ENCODE measurements at places on chromosomes 16 and 17. TPM values are rescaled to one million over a fixed set of nuclear protein-coding genes. Genes with fewer than 3 reads are reported as not detected.

DNA sequence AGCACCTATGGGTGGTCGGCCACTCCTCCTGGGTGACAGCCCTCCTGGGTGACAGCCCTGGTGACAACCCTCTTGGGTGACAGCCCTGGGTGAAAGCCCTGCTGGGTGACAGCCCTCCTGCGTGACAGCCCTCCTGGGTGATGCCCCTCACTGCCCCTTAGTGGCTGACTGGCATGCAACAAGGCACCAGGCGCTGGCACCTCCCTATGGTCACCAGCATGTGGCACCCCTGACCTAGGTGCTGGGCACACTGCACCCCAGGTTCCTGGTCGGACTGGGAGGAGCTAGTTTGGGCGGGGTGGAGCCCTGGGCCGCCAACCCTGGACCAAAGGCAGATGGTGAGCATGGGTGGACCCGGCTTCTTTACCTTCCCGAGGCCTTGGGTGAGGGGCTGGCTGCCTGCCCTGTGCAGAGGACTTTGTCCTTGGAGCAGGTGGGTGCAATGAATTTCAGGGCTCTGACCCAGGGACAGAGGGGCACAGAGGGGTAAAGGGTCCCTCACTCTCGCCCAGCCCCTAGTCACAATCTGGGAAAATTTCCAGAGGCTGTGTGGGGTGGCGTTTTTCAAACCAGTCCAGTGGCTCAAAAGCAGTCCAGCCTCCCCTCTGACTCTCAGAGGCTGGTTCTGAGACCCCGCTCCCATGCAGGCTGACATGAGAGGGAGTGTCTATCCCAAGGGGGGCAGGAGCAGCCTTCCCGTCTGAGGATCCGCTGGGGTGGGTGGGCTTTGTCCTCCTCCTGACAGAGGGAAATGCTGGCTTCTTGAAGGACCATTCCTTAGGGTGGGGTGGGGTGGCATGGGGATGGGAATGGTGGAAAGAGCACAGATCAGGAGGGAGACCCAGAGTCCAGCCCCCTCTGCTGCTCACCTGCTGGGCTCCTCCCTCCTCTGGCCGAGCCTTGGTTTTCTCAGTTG, 25.9 kb upstream of the TNFRSF13B start:
- H3K4me1 ChIP-seq: no peaks in the 10 kb centered on the region
- H3K27ac ChIP-seq: no peak overlapping the region
- no peak overlapping the region for H3K4me3 ChIP-seq
- H3K27me3 ChIP-seq: no peaks in the 10 kb centered on the region
- no peaks in the 10 kb centered on the region for H3K36me3 ChIP-seq

The MEFV gene
- not detected for total RNA-seq

GRCh38 chr17:82246365-82247181, 17.7 kb downstream of the SLC16A3 start:
- H3K27ac ChIP-seq: peak overlapping the region; percentile 60
- H3K27me3 ChIP-seq: no peaks in the 10 kb centered on the region
- no peak overlapping the region for H3K4me3 ChIP-seq
- peaks cover 29% of the 10 kb centered on the region for H3K4me1 ChIP-seq
- DNase-seq: no peak

DNA sequence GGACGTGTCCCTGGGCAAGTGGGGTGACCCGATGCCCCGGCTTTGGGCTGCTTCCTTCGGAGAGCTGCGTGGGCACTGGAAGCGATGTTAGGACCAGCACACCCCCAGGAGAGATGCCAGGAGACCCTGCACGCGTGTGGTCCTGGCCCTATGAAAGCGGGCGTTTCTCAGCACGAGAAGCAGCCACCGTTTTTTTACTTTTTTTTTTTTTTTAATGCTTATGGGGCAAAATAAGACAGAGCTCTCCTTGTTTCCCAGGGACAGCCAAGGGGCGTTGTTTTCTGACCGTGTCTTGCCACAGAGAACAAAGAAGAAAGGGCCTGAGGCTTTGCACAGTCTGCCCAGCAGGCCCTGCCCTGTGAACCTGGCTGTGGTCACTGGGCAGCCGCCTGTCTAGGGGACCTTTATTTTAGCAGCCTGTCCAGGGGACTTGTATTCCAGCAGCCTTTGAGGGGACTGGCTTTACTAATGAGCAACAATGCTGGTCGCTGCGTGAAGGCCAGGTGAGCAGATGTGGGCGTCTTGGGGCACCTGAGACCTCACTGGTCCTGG, 996 bp downstream of the SLC25A10 start:
- no peak for DNase-seq
- peak overlapping the region; percentile 89 for H3K4me3 ChIP-seq
- H3K27ac ChIP-seq: no peak overlapping the region
- peaks cover 2% of the 10 kb centered on the region for H3K36me3 ChIP-seq
- H3K4me1 ChIP-seq: peaks cover 20% of the 10 kb centered on the region
- H3K27me3 ChIP-seq: no peaks in the 10 kb centered on the region

The KRTAP4-6 gene
- not detected for total RNA-seq

Measured in cardiac muscle cell (in vitro differentiated cells and primary cell).